ENCODE measurements at places on chromosomes 13 and 19. TPM values are rescaled to one million over a fixed set of nuclear protein-coding genes. Genes with fewer than 3 reads are reported as not detected.

EPS8L1 gene
- 274 TPM for total RNA-seq

KANK3 gene
- total RNA-seq = 2.9 TPM

GPC5 gene
- total RNA-seq = not detected

OR10H1 gene
- not detected for total RNA-seq

GAS6 gene
- total RNA-seq = 68.0 TPM

FFAR1 gene
- not detected for total RNA-seq

MEF2B gene
- total RNA-seq = not detected

NUDT15 gene
- 31.9 TPM for total RNA-seq

PLPPR2 gene
- 5.1 TPM for total RNA-seq

PAK4 gene
- 17.9 TPM for total RNA-seq

KLF1 gene
- total RNA-seq = not detected

CGB1 gene
- total RNA-seq = not detected

CNN1 gene
- total RNA-seq = 55.5 TPM

GRCh38 chr19:9881720-9882119 is 46.6 kb downstream of the PIN1 start:
- H3K4me3 ChIP-seq = no peak overlapping the region
- H3K27me3 ChIP-seq = peaks cover 4% of the 10 kb centered on the region
- H3K36me3 ChIP-seq = no peaks in the 10 kb centered on the region

GRCh38 chr13:32902874-32903273 is 113.3 kb upstream of the KL start:
- DNase-seq = no peak
- no peak overlapping the region for H3K4me3 ChIP-seq
- no peaks in the 10 kb centered on the region for H3K36me3 ChIP-seq
- H3K27me3 ChIP-seq = no peaks in the 10 kb centered on the region
- H3K4me1 ChIP-seq = no peaks in the 10 kb centered on the region

DNA sequence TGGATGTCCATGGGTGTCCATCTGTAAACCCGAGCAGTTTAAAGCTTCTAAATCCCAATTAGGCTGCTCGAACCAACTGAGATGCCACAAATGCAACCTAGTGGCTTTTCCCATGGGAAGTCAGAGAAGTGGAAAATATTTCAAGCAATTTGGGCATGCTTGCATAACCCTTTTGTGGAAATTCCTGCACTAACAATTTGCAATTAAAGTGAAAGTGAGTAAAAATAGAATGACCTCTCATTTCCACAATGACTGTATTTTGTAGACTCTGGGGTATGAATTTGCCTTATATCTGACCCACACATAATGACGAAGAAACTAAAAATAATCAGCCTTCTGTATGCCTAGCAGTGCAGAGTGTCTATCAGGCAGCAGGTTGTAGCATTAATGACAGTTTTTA is 91.8 kb upstream of the TSC22D1 start:
- no peak overlapping the region for H3K27ac ChIP-seq
- H3K36me3 ChIP-seq = no peaks in the 10 kb centered on the region
- no peak overlapping the region for H3K4me3 ChIP-seq
- no peak for DNase-seq
- no peaks in the 10 kb centered on the region for H3K4me1 ChIP-seq

DNA sequence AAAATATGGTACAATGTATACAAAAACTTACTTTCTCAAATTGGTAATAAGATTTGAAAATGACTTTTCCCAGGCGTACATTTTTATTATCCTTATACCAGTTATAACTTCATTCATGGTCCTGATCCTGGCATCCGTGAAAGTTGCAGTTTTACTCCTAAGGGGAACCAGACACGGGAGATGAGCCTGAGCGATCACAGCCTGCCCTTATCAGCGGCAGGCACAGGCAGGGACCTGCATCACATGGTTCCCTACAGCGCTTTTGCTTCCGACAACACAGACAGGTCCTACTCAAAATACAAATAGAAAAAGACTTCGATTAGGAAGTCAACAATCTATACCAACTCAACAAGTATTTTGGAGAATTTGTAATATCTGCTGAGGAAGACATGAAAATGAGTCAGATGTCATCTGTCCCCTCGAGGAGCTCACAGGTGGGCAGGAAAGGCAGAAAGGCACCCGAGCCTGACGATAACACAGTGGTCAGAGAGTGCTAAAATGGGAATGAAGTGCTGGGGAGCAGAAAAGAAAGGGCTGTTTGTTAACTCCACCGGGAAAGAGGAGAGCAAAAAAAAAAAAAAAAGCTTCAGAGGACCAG is 93.4 kb downstream of the ABCC4 start:
- no peak overlapping the region for H3K4me3 ChIP-seq
- no peak for DNase-seq
- no peaks in the 10 kb centered on the region for H3K27me3 ChIP-seq
- H3K36me3 ChIP-seq = peaks cover 40% of the 10 kb centered on the region
- H3K27ac ChIP-seq = no peak overlapping the region
- no peaks in the 10 kb centered on the region for H3K4me1 ChIP-seq

GRCh38 chr19:1283207-1283916 is 2.3 kb upstream of the EFNA2 start:
- H3K4me3 ChIP-seq = no peak overlapping the region
- peak overlapping the region; percentile 72 for H3K27ac ChIP-seq
- peaks cover 15% of the 10 kb centered on the region for H3K36me3 ChIP-seq

DNA sequence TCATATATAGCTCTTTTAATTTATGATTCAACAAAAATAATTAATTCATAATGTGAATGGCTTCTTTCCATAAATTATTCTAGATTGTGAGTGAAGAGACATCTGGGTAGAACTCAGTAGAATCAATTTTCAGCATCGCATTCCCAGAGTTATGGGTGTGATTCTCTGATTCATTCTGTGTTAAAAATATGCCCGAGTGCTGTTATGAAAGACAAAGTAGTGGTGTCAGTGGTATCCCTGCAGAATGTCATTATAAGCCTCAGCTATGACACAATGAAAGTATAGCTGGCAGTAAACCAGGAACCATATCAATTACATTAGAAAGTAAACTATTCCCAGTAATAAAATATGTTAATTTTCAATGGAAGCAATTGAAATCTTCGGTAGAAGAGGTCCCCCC is 480.5 kb upstream of the SLITRK1 start:
- H3K27me3 ChIP-seq = no peaks in the 10 kb centered on the region
- DNase-seq = no peak
- no peaks in the 10 kb centered on the region for H3K36me3 ChIP-seq
- H3K4me1 ChIP-seq = no peaks in the 10 kb centered on the region
- no peak overlapping the region for H3K27ac ChIP-seq

DNA sequence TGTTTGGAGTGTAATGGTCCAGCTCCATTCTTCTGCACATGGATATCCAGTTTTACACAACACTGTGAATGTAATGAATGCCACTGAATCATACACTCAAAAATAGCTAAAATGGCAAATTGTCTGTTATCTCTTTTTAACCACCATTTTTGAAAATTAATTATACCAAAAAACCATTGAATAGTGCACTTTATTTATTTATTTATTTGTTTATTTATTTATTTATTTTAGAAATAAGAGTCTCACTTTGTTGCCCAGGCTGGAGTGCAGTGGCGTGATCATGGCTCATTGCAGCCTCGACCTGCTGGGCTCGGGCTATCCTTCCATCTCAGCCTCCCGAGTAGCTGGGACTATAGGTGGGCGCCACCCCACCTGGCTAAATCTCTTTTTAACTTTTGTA is 7.3 kb upstream of the CEACAM19 start:
- H3K36me3 ChIP-seq = peaks cover 10% of the 10 kb centered on the region
- H3K27ac ChIP-seq = no peak overlapping the region
- H3K4me3 ChIP-seq = no peak overlapping the region
- no peaks in the 10 kb centered on the region for H3K4me1 ChIP-seq
- no peaks in the 10 kb centered on the region for H3K27me3 ChIP-seq

- no peak overlapping the region for H3K27ac ChIP-seq
- DNase-seq = no peak
- no peak overlapping the region for H3K4me3 ChIP-seq
Measured at GRCh38 chr19:17339088-17339741, 1.9 kb downstream of the GTPBP3 start.

- H3K27me3 ChIP-seq = no peaks in the 10 kb centered on the region
- H3K36me3 ChIP-seq = no peaks in the 10 kb centered on the region
- no peak overlapping the region for H3K4me3 ChIP-seq
- no peak for DNase-seq
Measured at GRCh38 chr19:13629687-13630357, 123.5 kb upstream of the CACNA1A start.

DNA sequence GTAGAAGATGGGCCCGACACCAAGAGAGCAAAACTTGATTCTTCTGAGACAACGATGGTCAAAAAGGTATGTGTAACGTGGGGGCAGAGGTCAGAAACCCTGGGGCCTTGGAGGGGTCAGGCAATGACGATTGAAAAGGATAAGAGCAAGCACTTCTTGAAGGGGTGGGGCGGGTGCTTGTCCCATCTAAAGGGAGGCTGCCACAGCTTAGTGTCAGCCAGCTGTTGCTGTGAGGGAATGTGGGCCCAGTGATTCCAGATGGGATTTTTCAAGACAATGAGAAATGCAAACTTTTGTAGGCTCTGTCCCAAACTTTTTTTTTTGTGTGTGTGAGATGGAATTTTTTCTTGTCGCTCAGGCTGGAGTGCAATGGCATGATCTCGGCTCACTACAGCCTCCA is 24.5 kb downstream of the SAE1 start:
- H3K36me3 ChIP-seq = peaks cover 62% of the 10 kb centered on the region
- peaks cover 95% of the 10 kb centered on the region for H3K4me1 ChIP-seq
- H3K4me3 ChIP-seq = no peak overlapping the region
- H3K27ac ChIP-seq = peak overlapping the region; percentile 68
- DNase-seq = no peak

GRCh38 chr19:48477067-48477685 is 8.0 kb downstream of the CYTH2 start:
- H3K4me1 ChIP-seq = peaks cover 29% of the 10 kb centered on the region
- H3K27me3 ChIP-seq = no peaks in the 10 kb centered on the region
- H3K36me3 ChIP-seq = peaks cover 42% of the 10 kb centered on the region
- no peak overlapping the region for H3K4me3 ChIP-seq
- DNase-seq = no peak

DNA sequence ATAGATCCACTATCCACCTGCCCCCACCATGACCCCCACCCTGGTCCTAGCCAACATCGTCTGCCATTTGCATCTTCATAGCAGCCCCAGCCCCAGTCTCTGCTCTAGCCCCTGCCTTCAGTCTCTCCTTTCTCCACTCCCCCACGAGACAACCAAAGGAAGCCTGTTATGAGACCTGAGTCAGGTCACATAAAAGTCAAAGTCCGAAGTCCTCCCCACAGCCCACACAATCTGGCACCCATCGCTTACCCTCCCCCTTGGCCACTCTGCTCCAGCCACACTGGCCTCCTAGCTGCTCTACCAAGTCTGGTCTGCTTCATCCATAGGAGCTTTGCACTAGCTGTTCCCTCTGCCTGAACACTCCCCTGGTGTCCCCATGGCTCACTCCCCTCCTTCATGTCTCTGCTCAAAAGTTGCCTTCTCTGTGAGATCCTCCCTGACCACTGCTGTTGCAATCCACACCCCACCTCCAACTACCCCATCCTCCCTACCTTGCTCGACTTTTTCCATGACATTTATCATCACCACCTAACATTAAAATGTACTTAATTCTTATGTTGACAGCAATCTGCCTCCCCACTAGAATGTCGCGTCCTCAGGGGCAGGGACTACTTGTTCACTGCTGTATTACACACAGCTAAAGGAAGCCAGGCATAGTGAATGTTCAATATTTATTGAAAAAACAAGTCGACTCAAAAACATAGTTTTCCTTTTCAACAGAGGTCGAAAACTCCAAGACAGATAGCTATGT is 1.2 kb upstream of the PLEKHG2 start:
- no peaks in the 10 kb centered on the region for H3K27me3 ChIP-seq
- H3K4me1 ChIP-seq = peaks cover 32% of the 10 kb centered on the region

GRCh38 chr13:106958621-106959048 is 390.7 kb upstream of the ARGLU1 start:
- no peak for DNase-seq
- no peak overlapping the region for H3K27ac ChIP-seq
- H3K4me1 ChIP-seq = no peaks in the 10 kb centered on the region
- no peak overlapping the region for H3K4me3 ChIP-seq
- no peaks in the 10 kb centered on the region for H3K27me3 ChIP-seq

DNA sequence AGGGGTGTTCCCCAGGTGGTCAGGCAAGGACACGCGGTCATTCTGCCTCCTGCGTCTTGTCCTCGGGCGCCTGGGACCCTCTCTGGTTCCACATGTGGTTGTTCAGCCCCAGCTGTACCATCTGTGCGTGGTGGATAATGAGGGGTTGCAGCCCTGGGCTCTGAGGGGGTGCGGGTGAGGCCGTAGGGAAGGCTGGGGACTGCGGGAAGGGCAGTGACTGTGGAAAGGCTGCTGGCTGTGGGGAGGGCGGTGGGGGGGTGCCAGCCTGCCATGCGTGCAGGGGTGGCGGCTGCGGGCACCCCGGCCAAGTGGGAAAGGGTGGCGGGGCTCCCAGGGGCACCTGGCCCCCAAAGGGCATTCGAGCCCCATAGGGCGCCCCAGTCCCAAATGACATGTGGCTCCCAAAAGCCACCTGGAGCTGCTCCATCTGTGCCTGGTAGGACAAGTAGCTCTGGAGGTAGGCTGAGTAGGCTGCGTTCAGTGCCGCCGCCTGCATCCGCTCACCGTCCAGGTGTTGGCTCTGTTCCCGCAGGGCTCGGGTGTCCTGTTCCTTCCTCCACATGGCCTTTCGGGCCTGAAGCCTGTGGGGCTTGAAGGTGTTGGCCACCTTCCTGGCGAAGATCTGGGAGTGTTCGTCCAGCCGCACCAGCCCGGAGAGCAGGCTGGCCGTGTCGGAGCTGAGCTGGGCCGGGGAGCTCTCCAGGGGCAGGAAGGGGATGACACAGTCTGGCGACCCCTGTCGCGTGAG is 15.1 kb downstream of the TICAM1 start:
- no peak overlapping the region for H3K4me3 ChIP-seq
- no peaks in the 10 kb centered on the region for H3K27me3 ChIP-seq
- H3K27ac ChIP-seq = no peak overlapping the region

- H3K27ac ChIP-seq = no peak overlapping the region
- no peak overlapping the region for H3K4me3 ChIP-seq
- no peaks in the 10 kb centered on the region for H3K27me3 ChIP-seq
- no peaks in the 10 kb centered on the region for H3K4me1 ChIP-seq
- DNase-seq = no peak
Measured at GRCh38 chr13:27349458-27349857, 75.0 kb upstream of the GTF3A start.

DNA sequence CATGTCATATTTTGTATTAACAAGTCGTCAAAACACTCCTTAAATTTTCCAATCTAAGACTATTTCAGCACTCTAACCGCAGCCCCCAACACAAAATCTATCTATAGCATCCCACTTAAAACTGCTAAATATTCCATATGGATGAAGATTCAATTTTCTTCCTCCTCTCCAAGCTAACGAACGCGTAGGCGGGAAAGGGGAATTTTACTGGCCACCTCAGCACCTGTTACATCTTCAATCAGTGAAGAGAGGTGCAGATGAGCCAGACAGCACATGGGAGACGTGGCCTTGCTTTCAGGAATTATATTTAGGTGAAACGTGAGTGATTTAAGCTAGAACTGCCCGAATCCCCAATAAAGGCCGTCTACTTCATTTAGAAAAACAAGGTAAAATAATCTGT is 1.1 kb downstream of the RBM26 start:
- no peaks in the 10 kb centered on the region for H3K27me3 ChIP-seq
- H3K36me3 ChIP-seq = no peaks in the 10 kb centered on the region
- peak overlapping the region; percentile 99 for H3K4me3 ChIP-seq
- H3K27ac ChIP-seq = peak overlapping the region; percentile 96
- DNase-seq = no peak
- H3K4me1 ChIP-seq = peaks cover 36% of the 10 kb centered on the region
